ENCODE measurements at places on chromosomes 1 and 21.
A peak's percentile ranks its signal among the peaks of the same experiment; 100 is the strongest.

GRCh38 chr1:182291584-182292192 lies 99.9 kb downstream of the GLUL start:
- no peak for DNase-seq

DNA sequence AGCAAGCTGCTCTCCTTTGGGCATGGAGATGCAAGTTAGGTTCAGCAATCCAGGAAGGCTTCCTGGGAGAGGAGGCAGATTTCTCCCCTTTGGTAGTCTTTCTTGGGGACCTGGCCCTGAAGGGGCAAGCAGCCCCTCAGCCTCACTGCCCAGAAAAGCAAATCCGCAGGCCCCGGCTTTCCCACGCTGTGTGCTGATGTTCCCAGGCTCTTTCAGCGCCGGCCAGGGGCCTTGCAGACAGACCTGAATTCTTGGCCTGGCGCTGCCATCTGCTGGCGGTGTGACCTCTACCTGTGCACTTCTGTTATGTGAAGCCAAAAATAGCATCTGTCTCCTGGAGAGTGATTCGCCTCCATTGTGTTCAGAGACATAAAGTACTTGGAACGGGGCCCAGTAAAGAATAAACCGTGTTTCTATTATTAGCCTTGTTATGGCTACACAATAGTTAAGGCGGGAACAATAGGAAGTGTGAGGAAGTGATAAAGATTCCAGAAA lies 64.8 kb downstream of the ALPL start:
- peak; percentile 23 for DNase-seq

DNA sequence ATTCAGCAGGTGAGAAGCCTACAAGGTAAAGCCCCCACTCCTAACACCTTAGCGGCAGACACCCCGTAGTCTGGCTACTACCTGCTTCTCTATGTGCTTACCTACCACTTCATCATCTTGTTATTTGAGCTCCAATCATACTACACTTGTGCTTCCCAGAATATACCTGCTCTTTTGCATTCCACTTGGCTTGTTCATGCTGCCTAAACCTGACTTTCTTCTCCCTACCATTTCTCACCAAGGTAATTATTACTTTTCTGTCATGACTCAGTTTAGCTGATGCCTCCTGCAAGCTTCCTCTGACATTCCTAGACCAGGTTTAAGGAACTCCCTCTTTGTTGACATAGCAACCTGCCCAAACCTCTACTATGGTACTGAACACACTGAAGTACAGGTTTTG lies 495.6 kb upstream of the C1orf87 start:
- no peak for DNase-seq

- no peak for DNase-seq
These were observed 38.3 kb downstream of the GJA5 start for GRCh38 chr1:147722124-147722523.

GRCh38 chr1:200784576-200784975 lies 45.9 kb downstream of the CAMSAP2 start:
- no peak for DNase-seq

DNA sequence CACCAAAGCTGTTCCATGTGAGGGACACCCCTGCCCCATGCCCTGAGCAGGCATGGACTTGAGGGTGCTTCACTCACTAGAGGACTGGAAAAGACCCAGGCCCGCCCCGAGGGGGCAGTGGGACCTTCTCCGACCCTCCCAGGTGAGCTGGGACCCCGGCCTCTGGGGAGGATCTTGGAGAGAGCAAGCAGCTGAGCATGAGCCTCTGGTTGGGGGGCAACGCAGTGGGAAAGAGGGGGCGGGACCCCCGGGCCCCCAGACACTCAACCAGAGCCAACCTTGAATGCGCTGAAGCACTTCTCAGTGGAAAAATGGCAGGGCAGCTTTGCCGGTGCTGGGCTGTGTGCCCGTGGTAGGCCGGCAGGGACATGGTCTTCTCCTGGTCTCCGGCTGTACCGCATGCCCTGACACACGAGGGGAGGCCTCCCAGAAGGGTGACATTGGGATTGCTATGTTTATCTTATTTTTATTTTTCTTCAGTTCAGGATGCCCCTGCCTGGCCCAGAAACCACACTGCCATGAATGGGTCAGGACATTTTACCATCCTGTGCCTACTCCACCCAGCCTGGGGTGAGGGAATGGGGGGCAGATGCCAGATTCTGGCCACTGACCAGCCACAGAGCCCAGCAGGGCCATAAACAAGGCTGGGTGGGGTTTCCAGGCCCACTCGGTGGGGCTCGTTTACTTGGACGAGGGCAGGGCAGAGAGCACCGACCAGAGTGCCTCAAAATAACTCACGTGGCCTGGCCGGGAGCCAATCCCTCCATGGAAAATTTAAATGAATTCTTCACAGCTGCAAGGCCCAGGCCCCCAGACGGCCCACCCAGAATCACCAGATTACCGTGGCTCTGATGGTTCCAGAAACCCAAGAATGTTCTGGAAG lies 17.2 kb upstream of the LAPTM5 start:
- no peak for DNase-seq

DNA sequence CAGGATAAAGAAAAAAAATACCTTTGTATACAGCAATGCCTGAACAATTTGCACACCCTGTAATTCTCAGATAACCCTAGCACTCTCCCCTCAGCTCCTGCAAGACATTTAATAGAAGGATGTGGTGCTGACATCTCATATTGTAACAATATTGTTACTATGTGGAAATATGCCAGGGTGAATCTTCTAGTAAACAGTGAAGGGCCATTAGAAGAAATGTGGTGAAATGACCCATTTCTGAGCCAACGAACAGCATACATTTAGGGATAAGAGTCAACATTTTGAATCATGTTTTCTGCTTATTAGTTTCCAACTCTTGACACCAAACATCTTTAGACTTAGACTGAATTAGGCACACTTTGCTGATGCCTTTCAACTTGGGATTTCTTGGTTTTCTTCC lies 188.2 kb downstream of the KAZN start:
- no peak for DNase-seq

DNA sequence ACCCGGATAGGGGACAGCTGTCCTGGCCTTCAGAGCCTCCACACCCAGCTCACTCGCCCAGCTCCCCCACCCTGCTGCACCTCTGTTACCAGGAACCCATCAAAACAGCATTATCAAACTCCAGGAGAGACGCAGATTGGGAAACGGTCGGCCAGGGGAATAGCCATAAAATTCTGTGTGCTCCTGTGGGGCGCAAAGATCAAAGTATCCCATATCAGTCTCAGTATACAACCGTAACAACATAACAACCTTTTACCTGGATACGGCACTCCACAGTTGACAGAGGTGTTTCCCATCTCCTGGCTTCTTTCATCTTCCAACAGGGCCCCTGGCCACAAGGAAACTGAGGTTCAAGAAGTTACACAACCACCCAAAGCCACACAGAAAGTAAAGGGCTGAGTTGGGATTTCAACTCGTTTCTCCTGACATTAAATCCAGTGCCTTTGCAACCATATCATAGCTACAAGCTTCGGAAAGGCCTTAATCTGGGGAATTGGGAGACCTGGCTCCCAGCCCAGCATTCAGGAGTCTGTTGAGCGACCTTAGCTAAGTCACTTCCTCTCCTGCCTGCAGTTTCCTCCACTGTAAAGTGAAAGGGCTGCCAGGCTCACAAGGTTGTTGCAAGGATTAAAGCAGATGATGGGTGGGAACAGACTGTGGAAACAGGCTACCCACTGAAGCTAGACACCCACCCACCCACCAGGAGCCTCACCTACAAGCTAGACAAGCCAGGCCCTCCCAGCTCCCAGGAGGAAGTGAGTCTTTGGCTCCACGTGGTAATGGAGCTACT lies 8.1 kb upstream of the EPHB2 start:
- no peak for DNase-seq

DNA sequence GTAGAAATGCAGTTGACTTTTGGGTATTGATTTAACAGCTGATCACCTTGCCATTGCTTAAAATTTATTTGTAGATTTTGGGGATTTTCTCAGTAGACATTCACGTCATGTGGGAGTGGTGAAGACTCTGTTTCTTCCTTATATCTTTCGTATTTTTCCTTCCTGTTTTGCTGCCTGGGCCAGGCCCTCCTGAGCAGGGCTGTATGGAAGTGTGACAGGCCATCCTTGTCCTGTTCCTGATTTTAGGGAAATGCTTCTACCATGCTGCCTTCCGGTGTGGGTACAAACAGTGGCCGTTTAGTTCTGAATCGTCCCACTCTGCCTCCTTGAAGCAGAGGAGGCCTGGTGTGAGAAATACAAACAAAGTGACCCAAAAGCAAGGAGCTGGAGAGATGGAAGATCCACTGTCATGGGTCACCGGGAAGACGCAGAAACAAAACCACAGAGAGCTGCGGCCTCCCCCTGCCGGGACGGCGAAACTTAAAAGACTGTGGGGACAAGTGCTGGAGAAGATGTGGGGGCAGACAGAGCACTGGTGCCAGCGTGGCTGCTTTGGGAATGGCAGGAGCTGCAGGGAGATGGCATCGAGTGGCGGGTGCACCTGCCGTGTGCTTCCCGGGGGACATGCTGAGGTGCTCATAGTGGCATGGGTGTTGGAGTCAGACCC lies 7.6 kb downstream of the AGPAT3 start:
- no peak for DNase-seq

DNA sequence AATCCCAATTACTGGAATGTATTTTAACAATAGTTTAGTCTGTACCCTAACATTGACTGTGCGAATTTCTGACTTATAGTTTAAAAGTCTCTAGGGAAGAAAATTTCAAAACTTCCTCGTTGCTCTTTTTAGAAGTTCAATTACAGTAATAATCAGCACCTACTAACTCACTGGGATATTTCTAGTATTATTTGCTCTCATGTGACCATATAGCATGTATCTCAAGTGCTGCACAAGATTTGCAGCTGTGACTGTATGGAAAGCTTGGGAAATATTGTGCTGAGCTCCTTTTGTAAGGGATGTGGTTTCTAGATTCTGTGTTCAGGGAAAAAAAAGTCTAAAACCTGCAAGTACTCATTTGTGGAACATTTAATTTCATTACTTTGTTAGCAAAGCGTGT lies 153.1 kb downstream of the ST6GALNAC3 start:
- no peak for DNase-seq

DNA sequence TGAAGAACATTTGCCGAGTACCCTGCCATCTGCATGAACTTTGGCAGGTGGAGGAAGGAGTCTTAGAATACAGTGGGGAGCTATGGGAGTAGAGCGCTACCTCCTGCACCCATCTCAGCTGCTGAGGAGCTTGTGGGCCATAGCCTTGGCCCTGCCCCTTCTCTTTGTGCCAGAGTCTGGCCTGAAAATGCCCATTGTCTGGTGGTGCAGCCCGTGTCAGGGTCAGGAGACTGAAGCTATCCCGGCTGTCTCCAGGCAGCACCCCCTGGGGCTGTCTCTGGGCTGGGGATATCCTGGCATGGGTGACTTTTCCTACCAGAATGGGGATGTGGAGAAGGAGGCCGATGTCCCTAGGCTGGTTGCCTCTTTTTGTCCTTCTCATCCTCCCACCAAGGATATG lies 7.3 kb downstream of the IPO13 start:
- DNase-seq = peak; percentile 88

DNA sequence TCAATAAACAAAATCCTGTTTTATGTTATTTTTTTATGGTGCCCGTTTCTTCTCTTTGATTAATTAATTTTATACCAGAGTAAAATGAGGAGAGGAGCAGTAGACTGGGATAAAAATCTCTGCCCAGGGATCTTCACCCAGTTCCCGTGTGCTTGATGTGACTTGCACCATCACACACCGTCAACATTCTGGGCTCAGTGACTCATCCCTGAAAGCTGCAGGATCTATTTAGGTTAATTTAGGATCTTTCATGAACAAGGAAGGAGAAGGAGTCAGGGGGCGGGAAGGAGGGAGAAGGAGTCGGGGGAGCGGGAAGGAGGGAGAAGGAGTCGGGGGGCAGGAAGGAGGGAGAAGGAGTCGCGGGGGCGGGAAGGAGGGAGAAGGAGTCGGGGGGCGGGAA lies 182.4 kb downstream of the SMYD3 start:
- DNase-seq = no peak

GRCh38 chr1:22176258-22176657 lies 33.4 kb upstream of the WNT4 start:
- no peak for DNase-seq

GRCh38 chr21:27532076-27532475 lies 565.2 kb upstream of the ADAMTS5 start:
- no peak for DNase-seq

- DNase-seq = no peak
These were observed 94.5 kb upstream of the LPGAT1 start for GRCh38 chr1:211925016-211925415.

- DNase-seq = no peak
These were observed 34.5 kb upstream of the TRABD2B start for GRCh38 chr1:48031676-48032075.

DNA sequence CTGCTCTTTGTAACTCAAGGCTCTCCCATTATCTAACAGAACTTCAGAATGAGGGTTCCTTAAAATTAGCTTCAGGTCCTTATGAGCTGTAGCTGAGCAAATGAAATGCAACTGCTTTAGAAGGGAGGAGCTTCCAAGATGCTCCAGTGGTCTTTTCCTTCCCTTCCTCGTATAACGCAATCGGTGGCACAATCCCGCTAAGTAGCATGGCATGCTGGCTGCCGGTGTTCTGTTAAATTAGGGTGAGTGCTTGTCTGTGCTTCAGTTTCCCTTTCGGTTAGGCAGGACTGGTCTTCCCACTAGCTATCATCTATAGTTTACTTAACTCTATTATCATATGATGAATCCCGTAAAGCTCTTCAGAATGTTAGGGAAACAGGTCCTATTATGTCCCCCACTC lies 917 bp downstream of the KIAA0040 start:
- DNase-seq = no peak

Data from midbrain (tissue), 1 donor.